ENCODE measurements at places on chromosomes 16 and 17.

GRCh38 chr17:40961591-40961990, 5.2 kb downstream of the KRT39 start:
- no peak for DNase-seq

DNA sequence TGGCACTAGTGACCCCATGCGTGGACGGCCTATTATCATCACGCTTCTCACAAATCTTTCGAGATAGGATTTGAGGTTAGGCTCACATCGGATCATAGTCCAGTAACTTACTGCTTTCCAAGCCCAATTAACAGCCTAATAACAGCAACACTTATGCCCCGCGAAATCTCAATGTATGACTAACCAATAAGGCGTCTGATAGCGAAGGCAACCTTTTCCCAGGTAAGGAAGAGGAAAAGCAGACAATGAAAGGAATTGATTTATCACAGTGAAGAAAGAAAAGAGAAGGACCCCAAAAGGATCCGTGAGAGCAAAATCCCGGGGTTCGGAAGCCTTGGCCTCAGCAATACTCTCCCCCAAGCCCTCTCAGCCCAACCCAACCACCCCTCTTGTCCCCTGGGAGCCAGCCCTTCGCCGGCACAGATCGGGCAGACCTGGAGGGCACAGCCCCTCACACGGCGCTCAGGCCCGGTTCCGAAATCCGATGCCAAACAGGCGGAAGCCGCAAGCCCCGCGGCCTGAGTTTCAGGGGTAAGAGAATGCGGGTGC, 534 bp downstream of the GPATCH8 start:
- DNase-seq = no peak

- DNase-seq = no peak
Observed at GRCh38 chr16:12304861-12305596, 328.5 kb downstream of the SNX29 start.

DNA sequence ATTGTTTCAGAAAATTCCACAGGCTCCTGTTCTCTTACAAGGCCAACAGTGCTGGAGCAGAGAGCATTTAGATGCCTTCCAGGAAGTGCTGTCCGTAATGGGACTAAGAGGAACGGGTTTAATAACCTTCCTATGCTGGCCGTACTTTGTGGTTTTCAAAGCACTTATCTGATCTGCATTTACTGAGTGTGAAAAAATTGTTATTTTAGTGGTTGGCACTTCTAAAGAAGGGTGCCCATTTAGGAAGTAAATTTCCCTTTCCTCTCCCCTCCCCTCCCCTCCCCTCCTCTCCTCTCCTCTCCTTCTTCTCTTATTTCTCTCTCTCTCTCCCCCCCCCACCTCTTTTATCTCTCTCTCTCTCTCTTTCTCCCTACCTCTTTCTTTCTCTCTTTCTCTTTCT, 72.0 kb upstream of the DNAJA2 start:
- DNase-seq = no peak

DNA sequence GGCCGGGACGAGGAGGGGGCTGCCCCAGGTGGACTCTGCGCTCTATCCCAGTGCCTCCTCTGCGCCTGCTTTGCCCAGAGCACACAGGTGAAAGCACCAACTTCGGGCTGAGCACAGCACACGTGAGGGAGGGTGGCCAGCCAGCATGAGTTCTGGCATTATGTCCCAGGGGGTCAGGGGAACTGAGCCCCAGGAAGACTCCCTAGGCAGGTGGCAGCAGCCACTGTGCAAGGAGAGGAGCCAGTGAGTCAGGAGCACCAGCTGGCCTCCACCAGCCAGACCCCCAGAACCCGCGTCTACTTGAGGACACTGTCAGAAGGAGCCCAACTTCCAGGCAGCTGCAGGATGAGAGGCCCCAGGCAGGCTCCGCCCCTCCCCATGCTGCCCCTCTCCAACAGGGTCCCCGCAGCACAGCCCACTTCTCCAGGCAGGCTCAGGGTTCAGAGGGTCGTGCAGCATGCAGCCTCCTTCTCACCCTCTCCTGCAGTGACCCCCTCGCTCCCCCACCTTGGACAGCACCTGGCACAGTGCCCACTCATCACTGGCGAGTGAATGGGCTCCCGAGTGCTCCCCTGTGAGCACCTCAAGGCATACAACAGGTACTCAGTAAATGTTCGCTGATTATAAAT, 44.2 kb upstream of the RASD1 start:
- no peak for DNase-seq

DNA sequence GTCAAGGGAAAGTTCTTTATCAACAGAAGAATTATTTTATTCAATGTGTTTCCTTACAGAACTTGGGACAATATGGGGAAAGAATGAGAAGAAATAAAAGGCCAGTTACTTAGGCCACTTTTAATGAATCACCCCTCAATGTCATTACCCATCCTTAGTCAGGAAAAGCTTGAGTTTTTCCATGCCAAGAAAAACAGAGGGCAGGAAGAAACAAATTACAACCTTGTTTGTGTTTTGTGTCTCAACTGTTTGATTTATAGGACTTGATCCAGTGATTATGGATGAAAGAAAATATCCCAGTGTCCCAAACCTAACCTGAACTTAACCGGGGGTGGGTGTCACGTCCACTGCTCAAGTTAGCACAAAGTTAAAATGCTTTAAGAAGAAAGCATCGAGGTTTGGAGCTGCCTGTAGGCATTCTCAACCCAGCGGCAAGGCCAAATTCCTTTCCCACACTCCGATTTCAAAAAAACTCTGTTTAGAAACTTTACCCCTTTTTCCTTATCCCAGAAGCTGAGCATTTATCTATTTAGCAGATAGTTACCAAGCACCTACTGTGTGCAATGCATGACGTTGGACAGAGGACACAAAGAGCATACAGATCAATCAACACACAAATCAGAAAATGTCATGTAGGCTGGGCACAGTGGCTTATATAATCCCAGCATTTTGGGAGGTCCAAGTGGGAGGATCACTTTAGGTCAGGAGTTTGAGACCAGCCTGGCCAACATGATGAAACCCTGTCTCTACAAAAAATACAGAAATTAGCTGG, 14.0 kb upstream of the CYB5B start:
- DNase-seq = peak; percentile 83

GRCh38 chr17:7443499-7444485, 1.1 kb upstream of the CHRNB1 start:
- DNase-seq = peak; percentile 61

DNA sequence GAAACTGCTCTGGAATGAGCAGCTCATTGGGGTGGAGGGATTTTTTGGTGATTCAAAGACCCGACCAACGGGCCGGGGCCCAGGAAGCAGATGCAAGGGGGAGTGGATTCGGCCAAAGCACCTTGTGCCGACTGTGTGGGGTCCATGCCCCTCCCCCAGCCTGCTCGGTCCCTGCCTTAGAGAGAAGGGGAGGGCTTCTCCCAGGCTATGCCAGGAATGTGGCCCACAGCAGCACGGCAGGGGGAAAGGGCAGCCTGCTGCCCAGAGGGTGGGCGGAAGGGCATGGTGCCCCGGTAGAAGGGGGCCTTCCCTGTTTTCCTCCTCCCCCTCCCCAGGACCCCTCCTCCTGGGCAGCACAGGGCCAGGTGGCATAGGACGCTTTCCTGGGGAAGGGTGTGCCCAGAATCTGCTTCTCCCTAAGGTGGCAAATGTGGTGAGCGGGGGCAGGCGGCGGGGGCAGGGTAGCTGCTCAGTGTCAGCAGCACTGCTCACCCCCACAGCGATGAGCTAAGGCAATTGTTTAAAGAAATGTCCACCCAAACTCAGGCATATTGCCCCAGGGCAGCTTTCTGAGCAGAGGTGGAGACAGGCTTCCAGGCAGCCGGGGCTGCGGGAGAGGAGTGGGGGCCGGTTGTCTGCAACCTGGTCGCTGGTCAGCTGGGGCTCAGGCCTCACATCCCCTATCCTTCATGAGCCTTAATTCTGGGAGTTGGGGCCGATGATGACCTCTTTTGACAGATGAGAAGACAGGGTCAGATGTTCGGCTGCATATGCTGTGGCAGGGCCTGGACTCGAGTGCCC, 33.9 kb upstream of the MLKL start:
- no peak for DNase-seq

Measured in fibroblast of pulmonary artery (primary cell).